ENCODE measurements at places on chromosomes 12 and 14.

DNA sequence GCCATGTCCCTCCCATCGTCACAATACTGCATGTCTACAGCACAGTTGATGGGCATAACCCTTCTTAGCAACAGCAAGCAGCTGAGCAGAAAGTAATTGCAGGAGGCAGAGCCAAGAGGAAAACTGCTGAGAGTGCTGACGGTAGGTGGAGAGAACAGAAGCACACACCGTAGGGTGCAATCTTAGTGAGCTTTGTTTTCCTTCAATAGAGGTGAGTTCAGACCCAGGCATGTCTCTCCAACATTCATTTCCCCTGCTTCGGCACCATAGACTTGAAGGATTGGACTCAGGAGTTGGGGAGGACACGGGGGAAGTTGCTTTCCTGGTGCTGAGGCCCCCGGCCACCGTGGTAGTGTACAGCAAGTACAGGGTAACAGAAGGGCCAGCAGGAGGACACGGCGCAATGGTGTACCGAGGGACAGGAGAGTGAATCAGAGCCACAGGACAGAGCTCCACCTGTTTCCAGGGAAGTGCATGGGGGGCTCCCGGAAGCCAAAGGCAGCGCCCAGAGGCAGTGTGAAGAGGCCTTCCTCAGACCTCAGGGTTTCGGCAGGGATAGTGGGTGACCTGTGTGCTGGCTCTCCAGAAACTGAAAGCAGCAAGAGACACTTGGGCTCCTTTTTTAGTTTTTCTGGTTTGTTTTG, 36.3 kb upstream of the SINHCAF start:
- DNase-seq, result no peak

DNA sequence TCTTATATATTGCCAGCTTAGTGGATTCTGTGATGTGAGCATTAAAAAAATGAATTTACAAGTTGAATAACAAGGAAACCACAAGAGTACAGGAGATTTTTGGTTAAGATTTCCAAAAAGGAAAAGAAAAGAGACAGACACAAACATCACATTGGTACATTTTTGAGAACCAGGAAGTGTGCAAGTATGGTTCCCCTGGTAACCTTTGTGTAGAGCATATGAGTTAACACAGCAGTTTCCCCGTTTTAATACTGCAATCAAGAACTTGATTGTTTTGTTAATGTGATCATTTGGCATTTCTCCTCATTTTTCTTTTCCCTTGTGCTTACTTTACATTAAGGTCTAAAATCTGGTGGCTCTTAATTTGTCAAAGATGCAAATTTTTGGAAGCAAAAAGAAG, 490.4 kb upstream of the ATP2B1 start:
- DNase-seq, result no peak

GRCh38 chr12:13725049-13725448, 256.4 kb downstream of the GRIN2B start:
- DNase-seq, result no peak

DNA sequence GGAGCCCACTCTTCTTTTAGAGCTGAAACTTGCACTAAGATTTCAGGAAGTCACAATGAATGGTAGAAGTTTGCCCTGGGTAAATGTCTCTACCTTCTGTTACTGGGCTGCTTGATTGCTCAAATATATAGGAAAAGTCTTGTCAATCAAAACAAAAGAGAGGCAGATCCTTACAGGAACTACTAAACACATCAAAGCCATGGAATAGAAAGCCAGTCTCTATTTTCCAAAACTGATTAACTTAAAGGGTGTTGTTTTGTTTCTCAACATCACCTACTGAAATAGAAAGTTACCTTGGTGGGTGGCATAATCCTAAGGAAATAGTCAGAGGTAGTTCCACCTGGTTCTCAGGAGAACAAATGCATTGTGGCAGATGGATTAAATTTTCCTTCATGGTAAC, at the start of gene GPHB5:
Gene GPHB5 (minus strand): TSS at position 101 of the 400 bp plus-strand sequence. CDS start 1,086 bp downstream, outside the sequence.
- DNase-seq, result no peak

DNA sequence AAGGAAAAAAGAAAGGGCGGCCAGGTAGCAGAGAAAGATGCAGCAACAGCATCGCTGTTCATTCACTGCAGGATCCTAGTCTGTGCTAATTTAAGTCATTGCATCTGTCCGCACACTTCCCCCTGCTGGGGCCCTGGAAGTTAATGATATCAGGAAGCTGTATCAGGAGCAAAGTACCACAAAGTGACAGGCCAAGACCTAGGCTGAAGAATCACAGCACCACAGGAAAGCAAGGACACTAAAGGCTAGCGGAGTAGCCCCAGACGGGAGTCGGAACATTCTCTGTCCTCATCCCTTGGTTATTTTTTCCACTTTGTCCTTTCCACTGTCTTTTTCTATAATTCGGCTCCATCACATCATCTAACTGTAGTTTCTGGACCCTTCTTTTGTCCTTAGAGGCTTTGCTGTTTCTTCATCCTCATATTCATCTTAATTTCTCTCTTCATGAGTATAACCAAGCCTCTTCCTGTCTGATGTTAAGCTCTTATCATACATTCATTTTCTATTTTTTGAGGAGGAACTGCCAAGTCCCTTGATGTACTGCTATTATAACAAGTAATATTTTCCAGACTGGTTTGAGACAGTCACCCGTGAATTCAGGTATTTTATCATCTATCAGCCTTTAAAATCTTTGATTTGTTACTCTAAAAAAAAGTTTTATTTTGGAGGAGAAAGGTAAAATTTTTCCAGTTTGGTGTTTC, 28.3 kb downstream of the DUSP16 start:
- DNase-seq, result no peak

DNA sequence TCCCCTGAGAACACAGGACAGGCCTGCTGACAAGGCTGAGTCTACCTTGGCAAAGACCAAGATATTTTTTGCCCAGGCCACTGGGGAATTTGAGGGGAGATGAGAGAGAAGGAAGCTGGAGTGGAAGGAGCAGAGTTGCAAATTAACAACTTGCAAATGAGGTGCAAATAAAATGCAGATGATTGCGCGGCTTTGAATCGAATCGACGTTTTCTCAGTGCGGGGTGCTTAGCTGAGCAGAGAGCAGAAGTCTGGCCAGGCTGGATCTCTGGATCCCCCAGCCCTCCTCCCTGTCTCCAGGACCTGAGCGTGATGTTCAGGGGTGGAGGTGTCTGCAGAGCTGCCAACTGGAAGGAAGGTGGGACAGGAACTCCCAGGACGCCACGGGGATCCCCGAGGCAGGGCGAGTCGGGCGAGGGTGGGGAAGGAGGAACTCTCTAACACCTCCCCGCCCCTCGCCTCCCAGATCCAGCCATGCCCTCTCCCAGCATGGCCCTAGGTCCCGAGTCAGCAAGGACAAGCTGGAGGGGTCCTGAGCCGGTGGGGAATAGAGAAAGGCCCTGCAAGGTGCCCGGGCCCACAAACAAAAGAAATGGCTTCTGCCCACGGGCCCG, 527 bp upstream of the CARMIL3 start:
- DNase-seq, result no peak

Data from activated T-cell treated with anti-CD3 and anti-CD28 coated beads, Interleukin-2, amount 50 U/mL, for 72 hours (primary cell).